ENCODE measurements at places on chromosomes 13 and 19.

DNA sequence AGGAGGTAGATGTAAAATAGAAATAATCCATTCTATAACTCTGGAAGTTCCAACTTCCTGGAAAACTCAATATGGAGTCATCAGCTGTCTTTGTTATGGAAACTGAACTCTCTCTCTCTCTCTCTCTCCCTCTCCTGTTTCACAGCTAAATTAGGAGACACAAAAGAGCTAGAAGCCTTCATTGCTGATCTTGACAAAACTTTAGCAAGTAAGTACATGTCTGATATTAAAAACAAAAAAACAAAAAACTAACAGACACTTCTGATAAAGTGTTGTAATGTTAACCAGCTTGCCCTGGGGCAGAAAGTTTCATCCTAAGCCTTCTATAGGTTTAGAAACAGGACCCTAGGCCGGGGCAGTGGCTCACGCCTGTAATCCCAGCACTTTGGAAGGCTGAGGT, 11.3 kb downstream of the RGCC start:
- no peak for DNase-seq

DNA sequence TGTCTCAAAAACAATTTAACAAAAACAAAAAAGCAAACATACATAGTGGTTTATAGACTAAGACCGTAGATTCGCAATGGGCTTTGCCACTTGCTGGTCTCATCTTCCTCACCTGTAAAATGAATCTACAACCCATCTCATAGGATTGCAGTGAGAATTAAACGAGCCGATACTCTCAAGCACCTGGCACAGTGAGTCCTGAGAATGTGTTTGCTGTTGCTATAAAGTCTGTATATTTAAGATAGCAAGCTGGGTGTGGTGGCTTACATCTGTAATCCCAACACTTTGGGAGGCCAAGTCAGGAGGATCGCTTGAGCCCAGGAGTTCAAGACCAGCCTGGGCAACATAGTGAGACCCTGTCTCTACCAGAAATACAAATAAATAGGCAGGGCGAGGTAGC, 22.5 kb downstream of the EXOC3L2 start:
- no peak for DNase-seq

GRCh38 chr19:45342911-45343310, 2.4 kb downstream of the KLC3 start:
- no peak for DNase-seq

GRCh38 chr13:80871481-80871880, 530.6 kb upstream of the SPRY2 start:
- DNase-seq: no peak

GRCh38 chr19:40928850-40929249, 46.8 kb upstream of the CYP2A7 start:
- DNase-seq: no peak

Data from suppressor macrophage treated with lipopolysaccharide for 1 hour (primary cell).